ENCODE measurements at places on chromosomes 6 and 20. TPM values are rescaled to one million over a fixed set of nuclear protein-coding genes. Genes with fewer than 3 reads are reported as not detected.

GRCh38 chr6:104527761-104528415 is 331.8 kb downstream of the HACE1 start:
- DNase-seq, result no peak

- DNase-seq, result no peak
Observed at GRCh38 chr20:38272398-38272797, 11.9 kb upstream of the KIAA1755 start.

BCKDHB gene
- total RNA-seq, result 15.2 TPM

GRCh38 chr6:29933955-29934354 is 8.4 kb upstream of the HLA-A start:
- no peak for DNase-seq

GRCh38 chr6:67615796-67616195 is 1019.3 kb upstream of the ADGRB3 start:
- DNase-seq, result no peak

DNA sequence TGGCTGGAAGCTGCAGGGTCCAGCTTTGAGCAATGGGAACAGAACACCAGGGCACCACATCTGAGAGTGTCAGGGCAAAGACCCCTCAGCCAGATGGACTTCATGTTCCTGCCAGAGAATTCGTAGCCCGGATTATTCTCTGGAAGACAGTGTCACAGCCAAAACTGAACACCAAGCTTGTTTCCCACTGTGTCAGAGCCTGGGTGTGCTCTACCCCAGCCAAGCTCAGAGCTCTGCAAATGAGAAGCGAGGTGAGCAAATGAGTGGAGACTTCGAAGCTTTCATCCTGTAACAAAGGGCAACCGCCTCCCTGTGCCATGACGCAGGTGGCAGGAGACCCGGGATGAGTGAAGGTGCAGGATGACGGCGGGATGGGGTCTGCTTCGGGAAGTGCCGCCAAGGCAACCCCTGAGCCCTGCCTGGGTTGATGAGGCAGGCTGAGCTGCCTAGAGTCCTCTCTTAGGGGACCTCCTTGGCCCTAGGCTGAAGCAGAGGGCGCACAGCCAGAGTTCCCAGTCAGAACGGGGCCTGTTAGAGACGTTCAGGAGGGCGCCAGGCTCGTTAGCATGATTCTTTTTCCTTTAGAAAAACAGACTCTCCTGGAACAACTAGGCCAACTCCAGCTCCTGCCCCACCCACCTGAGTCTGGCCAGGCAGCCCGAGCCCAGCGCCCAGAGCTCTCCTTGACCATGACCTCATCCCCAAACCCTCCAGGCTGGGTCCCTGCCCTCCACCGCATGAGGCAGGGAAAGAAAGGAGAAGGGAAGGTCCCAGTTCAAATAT is 187.7 kb downstream of the SOD2 start:
- DNase-seq, result no peak

C2 gene
- 5.2 TPM for total RNA-seq

LY6G5C gene
- total RNA-seq, result 1.8 TPM

Data from activated naive CD4-positive, alpha-beta T cell treated with anti-CD3 and anti-CD28 coated beads, Interleukin-2, amount 50 U/mL, for 72 hours (primary cell).